Kidney (tissue), 22 donors: ENCODE measurements at places on chromosomes 16 and 17. TPM values are rescaled to one million over a fixed set of nuclear protein-coding genes. Genes with fewer than 3 reads are reported as not detected.
A peak's percentile ranks its signal among the peaks of the same experiment; 100 is the strongest.

Gene PIRT
- not detected for total RNA-seq

Gene EXOC3L1
- 7.2 TPM for total RNA-seq

- H3K4me3 ChIP-seq, result no peak overlapping the region
- no peak for DNase-seq
- peaks cover 6% of the 10 kb centered on the region for H3K36me3 ChIP-seq
- H3K27ac ChIP-seq, result no peak overlapping the region
These were observed 78.1 kb downstream of the TUBD1 start for GRCh38 chr17:59814685-59815084.

GRCh38 chr17:68310152-68310551 lies 18.9 kb downstream of the ARSG start:
- H3K4me1 ChIP-seq, result no peaks in the 10 kb centered on the region
- H3K36me3 ChIP-seq, result no peaks in the 10 kb centered on the region
- no peaks in the 10 kb centered on the region for H3K27me3 ChIP-seq
- no peak overlapping the region for H3K4me3 ChIP-seq
- H3K27ac ChIP-seq, result no peak overlapping the region
- DNase-seq, result no peak

DNA sequence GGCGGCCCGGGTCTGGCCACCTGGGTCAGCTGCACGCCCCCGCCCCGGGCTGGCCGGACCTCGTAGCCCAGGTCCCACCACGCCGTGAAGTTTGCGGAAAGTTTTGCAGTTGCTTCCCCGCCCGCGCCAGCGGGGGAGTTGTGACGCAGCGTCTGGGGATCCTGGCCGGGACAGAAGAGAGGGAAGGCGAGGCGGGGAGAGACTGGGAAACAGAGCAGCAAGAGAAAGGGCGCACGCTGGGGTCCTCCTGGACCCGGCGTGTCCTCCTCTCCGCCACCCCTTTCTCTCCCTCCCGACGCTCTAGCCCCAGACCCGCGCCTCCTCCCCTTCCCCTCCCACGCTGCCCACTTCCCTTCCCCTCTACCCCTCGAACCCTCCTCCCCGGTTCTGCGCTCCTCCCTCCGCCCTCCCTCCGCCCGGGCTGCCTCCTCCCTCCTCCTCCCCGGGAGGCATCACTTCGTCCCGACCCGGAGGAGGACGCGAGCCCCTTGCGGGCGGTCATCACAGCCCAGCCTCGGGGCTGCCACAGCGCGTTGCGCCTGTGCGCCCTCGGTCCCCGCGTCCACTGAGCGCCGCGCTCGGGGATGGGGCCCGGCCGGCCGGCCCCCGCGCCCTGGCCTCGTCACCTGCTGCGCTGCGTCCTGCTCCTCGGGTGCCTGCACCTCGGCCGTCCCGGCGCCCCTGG lies at the start of gene MRC2:
MRC2 (plus strand) TSS at position 452 of the 685 bp plus-strand sequence; CDS start at position 585, 133 bp downstream.
- peaks cover 14% of the 10 kb centered on the region for H3K4me1 ChIP-seq
- no peaks in the 10 kb centered on the region for H3K36me3 ChIP-seq
- H3K27ac ChIP-seq, result peak within 1 kb of the TSS; percentile 74
- no peaks in the 10 kb centered on the region for H3K27me3 ChIP-seq

DNA sequence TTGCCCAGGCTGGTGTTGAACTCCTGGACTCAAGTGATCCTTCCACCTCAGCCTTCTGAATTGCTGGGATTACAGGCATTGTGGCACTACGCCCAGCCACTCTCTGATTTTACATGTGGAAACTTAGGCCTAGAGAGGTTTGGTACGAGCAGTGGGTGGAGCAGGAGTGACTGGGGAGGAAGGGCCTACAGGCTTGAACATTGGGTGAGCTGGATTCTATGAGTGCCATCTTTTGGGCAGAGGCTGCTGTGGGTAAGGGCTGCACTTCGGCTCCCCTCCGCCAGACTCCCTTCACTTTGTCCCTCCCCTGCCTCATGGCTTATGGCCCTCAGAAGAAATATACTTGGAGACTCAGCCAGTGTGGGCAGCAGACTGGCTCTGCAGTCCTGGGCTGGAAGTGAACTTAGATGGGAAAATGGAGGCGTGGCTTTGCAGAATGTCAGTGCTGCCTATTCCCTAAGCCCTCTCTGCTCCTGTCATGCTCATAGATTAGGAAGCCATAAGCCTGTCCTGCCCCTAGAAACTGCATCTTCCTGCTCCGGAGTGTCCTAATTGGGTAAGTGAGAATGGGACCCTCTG lies 9.5 kb upstream of the MRC2 start:
- no peaks in the 10 kb centered on the region for H3K27me3 ChIP-seq
- peaks cover 5% of the 10 kb centered on the region for H3K36me3 ChIP-seq

Gene ADORA2B
- 0.60 TPM for total RNA-seq

Gene HSD17B1
- 0.31 TPM for total RNA-seq
